ENCODE measurements at places on chromosomes 11 and 22.

DNA sequence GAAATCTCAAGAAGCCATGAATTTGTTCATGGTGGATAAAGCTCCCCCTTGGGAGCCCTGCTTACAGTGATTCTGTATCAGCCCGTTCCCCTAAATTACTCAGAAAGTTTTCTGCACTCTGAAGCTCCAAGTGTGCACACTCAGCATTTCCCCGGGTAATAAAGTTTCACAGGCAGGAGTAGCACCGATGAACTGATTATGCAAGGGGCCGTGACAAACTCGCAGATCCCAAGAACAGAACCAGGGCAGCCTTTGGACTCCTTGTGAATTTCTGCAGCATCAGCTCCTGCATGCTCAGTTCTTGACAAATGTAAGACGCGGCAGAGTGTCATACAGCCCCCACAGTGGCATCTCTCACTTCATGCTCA lies 73.5 kb downstream of the COMMD9 start:
- DNase-seq = no peak

DNA sequence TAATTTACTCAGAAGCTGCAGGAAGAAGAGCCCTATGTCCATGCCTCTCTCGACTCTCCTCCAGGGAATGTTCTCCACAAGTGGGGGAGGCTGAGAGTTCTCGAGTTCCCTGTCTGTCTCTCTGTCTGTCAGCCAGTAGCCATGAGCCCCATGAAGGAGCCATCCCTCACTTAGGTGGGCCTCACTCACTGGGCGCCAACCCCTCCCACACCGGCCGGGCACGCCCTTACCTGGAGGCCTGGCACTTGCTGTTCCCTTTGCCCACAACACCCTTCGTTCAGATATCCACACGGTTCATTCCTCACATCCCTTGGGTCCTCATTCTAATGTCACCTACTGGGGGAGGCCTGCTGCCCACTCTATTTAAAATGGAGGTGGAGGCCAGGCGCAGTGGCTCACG lies 14.2 kb upstream of the IL10RA start:
- DNase-seq = no peak

- DNase-seq = no peak
These were observed 3.7 kb upstream of the HSPA8 start for GRCh38 chr11:123065621-123066020.

DNA sequence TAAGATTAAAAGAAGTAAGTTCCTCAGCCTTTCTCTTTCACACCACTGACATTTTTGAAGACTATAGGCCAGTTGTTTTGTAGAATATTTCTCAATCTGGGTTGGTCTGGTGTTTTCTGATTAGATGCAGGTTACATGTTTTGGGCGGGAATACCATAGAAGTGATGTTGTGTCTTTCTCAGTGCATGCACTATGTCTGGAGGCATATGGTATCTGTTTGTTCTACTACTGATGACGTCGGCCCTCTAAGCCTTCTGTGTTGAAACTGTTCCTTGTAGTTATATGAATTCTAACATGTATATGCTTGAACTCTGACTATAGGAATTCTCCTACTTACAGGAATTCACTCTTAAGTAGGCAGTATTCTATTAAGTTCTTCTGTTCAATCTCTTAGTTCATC lies 21.6 kb downstream of the ZFTA start:
- DNase-seq = no peak

GRCh38 chr22:41862160-41862529 lies 29.2 kb downstream of the SREBF2 start:
- peak; percentile 32 for DNase-seq

GRCh38 chr11:121538054-121538453 lies 85.3 kb upstream of the SORL1-AS1 start:
- no peak for DNase-seq

- DNase-seq = no peak
These were observed 7.3 kb downstream of the OAF start for GRCh38 chr11:120217941-120218694.
